ENCODE measurements at places on chromosomes 16 and 17.

- H3K27me3 ChIP-seq = no peaks in the 10 kb centered on the region
- H3K4me1 ChIP-seq = peaks cover 15% of the 10 kb centered on the region
- peak overlapping the region; percentile 93 for H3K27ac ChIP-seq
- DNase-seq = peak; percentile 50
Measured at GRCh38 chr16:4426021-4426684, 485 bp downstream of the DNAJA3 start.

- H3K27ac ChIP-seq = no peak overlapping the region
- DNase-seq = peak; percentile 10
- no peaks in the 10 kb centered on the region for H3K27me3 ChIP-seq
- H3K36me3 ChIP-seq = no peaks in the 10 kb centered on the region
- peaks cover 7% of the 10 kb centered on the region for H3K4me1 ChIP-seq
Measured at GRCh38 chr16:10617662-10618420, 37.4 kb upstream of the EMP2 start.

GRCh38 chr16:287298-287811 lies 4.4 kb downstream of the PDIA2 start:
- H3K4me1 ChIP-seq = no peaks in the 10 kb centered on the region
- no peak overlapping the region for H3K4me3 ChIP-seq
- H3K27ac ChIP-seq = no peak overlapping the region

- H3K4me3 ChIP-seq = no peak overlapping the region
- H3K27ac ChIP-seq = no peak overlapping the region
- H3K4me1 ChIP-seq = no peaks in the 10 kb centered on the region
- no peak for DNase-seq
- no peaks in the 10 kb centered on the region for H3K27me3 ChIP-seq
- no peaks in the 10 kb centered on the region for H3K36me3 ChIP-seq
Measured at GRCh38 chr16:82899731-82900450, 273.1 kb downstream of the CDH13 start.
